ENCODE measurements at places on chromosomes 16 and 17. TPM values are rescaled to one million over a fixed set of nuclear protein-coding genes. Genes with fewer than 3 reads are reported as not detected.

DNA sequence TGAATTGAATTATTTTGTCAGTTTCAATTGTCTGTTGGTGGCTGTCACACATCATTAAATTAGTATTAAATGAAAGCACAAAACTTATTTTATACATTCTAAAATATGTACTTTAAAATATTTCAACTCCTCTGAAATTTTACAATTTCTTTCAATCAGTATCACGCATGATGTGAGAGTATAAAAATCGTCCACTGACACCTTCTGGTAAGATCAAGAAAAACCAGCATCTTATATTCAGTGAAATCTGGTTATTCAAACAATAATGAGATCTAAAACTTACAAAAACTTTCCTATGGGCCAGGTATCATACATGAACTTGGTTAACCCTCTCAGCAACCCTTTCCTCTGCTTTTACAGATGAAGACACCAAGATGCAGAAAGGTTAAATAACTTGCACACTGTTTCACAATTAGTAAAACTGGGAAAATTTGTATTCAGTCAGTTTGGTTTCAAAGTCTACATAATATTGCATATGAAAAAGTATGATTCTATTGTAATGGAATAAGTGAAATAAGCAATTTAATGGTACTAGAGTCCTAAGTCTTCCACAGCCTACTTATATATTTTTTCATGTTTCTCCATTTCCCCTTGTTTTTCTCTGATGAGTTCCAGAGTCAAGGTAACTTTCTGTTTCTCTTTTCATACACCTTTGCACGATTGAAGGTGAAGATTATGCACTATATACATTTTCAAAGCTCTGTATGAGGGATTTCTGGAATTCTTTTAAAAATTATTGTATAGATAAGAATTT, 58.7 kb downstream of the EFCAB5 start:
- no peak for DNase-seq

GRCh38 chr17:27452828-27453227, 3.4 kb upstream of the KSR1 start:
- DNase-seq: no peak

GRCh38 chr17:9291912-9292560, 270.7 kb downstream of the NTN1 start:
- no peak for DNase-seq

GRCh38 chr17:43003542-43004172, 2.9 kb upstream of the IFI35 start:
- peak; percentile 59 for DNase-seq

- no peak for DNase-seq
Observed at GRCh38 chr16:58197314-58198012, 443 bp downstream of the CSNK2A2 start.

DNA sequence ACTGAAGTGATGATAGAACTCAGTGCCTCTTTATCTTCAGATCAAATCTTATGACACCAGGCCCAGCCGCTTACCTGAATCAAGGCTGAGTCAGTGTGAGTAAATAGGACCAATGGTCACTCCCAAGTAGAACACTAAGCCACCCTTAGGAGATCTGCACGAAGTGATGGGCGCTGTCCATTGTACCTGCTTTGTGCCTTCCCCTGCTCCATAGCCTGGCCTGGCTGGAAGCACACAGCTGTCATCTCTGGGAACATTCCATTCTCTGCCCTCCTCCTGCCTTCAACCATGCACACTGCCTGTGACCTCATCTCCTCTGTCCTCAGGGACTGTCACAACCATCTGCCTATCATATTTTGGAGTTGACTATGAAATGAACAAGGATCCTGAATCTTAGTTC, 279.5 kb upstream of the ASIC2 start:
- peak; percentile 13 for DNase-seq

GRCh38 chr17:81859906-81860755, at the start of gene P4HB:
P4HB (minus strand) TSS chr17:81860535; CDS start chr17:81860471, 64 bp downstream.
- DNase-seq: no peak

- DNase-seq: peak; percentile 22
Observed at GRCh38 chr16:57994778-57995177, 5.7 kb downstream of the ZNF319 start.

Gene MT1M
- polyA plus RNA-seq: not detected
